ENCODE measurements at places on chromosomes 7 and 10.

DNA sequence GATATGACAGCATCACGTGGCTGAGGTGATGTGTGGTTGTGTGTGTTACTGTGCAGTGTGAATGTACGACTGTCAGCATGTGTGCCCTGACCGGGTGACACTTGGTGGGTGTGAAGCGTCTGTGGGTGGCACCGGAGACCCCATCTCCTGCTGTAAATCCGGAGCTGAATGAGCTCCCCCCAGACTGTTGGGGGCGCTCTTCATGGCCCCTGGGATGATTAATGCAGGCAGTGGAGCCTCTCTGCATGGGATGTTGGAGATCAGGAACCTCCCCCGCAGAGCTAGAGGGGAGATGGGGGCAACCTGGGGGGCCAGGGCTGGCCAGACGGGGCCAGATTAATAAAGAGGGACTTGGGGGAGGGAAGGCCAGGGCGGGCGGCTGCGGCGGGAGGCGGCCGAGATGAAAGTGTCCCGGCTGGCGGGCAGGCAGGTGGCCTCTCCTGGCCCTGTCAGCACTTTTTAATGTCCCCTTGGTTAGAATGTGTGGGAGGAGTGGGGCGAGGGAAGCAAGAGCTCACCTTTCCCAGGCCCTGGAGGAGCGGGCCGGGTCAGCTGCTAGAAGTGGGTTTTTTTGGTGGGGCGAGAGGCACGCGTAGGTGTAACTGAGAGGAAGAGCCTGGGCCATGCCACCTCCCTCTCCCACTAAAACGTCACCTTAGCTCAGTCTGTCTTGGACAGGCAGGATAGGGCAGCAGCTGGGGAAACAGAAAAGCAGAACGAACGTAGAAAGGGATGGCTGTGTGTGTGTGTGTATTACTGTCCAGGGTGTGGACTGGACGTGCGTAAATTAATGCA is 34.1 kb downstream of the HIF1AN start:
- no peak for DNase-seq

DNA sequence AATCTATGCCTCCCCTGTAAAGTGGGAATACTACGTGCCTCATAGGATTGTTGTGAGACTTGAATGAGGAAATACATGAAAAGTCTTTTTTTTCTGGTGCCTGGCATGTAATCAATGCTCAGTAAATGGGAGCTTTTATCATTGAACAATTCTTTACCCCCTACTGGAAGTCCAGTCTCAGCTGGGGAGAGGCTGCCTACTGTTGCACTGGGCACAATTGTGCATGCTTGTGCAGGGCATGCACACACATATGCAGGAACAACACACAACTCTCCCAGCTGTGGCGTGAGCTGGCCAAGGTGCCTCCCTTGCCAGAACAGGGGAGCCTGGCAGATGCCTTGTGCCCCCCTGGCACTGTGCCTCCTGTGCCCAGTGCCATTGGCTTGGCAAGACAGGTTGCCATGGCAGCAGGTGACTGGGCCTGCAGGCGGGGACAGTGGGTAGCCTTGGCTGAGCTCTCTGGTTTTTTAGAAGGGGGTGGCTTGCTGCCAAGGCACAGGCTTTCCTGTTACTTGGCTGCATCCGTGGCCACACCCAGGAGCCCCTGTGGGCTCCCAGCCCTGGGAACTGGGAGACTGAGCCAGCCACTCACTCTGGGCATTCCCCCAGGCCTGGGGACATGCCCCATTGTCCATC is 16.1 kb upstream of the PALD1 start:
- DNase-seq, result no peak

GRCh38 chr10:117439243-117439912 is 64.1 kb upstream of the PDZD8 start:
- DNase-seq, result no peak

GRCh38 chr7:157793973-157794745 is 457.4 kb downstream of the DNAJB6 start:
- no peak for DNase-seq

DNA sequence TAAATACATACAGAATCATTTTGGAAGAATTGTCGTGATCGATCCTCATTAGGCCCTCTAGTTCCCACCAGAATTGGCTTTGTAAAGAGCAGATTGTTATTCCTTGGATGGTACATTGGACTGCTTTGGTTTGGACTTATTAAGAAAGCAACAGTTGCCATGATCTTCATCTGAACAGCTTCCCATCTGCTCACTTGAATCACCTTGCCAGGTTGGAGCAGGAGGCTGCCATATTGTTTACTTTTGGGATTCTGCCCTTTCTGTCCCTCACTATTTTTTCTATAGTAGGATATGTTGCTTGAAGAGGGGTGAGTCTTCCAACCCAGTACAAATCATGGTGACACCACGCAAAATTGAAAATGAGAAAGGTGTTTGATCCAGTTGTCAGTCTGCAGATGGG is 199.6 kb downstream of the TCF7L2 start:
- no peak for DNase-seq

GRCh38 chr10:89042562-89042961 is 52.0 kb downstream of the FAS start:
- no peak for DNase-seq

- DNase-seq, result no peak
These were observed 96.7 kb downstream of the PAXIP1 start for GRCh38 chr7:154906201-154906600.

Measured in Kasumi-1 (cell line).